ENCODE measurements at places on chromosomes 1 and 21.

GRCh38 chr21:35651196-35651595 is 409.1 kb downstream of the SETD4 start:
- DNase-seq: no peak

DNA sequence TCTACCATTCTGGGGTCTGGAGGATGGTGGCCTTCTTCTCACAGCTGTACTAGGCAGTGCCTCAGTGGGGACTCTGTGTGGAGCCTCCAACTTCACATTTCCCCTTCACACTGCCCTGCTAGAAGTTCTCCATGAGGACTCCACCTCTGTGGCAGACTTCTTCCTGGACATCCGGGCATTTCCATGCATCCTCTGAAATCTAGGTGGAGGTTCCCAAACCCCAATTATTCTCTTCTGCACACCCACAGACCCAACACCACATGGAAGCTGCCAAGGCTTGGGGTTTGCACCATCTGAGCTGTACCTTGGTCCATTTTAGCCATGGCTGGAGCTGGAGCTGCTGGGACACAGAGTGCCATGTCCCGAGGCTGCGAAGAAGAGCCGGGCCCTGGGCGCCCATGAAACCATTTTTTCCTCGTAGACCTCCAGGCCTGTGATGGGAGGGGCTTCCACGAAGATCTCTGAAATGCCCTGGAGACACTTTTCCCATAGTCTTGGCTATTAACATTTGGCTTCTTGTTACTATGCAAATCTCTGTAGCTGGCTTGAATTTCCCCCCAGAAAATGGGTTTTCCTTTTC is 170.5 kb downstream of the FOXD2 start:
- no peak for DNase-seq

GRCh38 chr1:51610637-51611036 is 6.3 kb upstream of the OSBPL9 start:
- DNase-seq: no peak

- no peak for DNase-seq
These were observed 12.3 kb downstream of the ZRANB2 start for GRCh38 chr1:71068325-71069240.

- no peak for DNase-seq
These were observed 2.3 kb downstream of the EPS8L3 start for GRCh38 chr1:109761227-109762038.

- no peak for DNase-seq
These were observed 29.4 kb downstream of the KCNJ6 start for GRCh38 chr21:37886726-37887299.

DNA sequence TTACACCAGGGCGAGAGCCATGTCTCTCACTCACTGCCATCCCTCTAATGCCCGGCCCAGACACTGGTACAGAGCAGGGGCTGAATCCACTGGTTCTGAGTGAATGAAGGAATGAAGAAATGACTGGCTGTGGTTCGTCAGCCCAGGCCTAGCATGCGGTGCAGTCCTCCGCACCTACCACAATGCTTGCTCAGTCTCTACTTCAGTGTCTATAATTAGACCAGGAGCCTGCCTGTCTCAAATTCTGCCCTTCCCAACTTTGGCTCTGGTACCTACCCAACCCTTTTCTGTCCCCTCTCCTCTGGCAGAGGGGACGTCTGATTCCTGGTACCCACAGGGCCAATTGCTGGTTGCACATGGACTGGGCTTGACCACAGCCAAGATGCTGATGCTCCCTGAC is 118.2 kb upstream of the GRIK3 start:
- no peak for DNase-seq

DNA sequence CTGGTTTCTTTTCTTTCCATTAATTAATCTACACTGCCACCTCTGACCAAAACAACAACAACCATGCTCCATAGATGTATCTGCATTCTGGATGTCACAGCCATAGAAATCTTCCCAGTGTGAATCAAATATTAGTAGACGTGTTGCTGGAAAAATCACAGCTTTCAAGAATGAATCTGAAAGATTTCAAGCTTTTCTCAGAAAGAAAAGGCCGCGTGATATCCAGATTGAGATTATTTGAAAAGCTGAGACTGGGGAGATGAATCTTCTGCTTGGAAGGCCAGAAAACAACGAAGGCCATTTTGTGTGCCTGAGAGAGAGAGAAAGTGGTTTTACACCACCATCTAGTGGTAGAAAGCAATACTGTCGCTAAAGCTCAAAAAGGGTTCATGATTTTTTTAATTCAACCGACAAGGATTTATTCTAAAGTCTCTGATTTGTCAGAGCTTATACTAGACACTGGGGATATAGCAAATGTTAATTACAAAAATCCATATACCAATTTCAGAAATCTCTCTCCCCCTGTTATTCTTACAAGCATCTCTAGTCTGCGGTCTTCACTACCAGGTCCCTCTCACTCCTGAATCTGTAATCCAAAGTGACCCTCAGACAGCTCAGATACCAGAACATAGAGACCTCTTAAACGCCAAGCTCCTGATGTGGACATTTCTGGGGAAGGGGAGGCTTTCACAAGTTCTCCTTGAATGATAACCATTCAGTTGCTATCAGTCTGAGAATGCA is 87.5 kb upstream of the SGIP1 start:
- peak; percentile 67 for DNase-seq

GRCh38 chr1:201515062-201515750 is 8.3 kb upstream of the CSRP1 start:
- no peak for DNase-seq

DNA sequence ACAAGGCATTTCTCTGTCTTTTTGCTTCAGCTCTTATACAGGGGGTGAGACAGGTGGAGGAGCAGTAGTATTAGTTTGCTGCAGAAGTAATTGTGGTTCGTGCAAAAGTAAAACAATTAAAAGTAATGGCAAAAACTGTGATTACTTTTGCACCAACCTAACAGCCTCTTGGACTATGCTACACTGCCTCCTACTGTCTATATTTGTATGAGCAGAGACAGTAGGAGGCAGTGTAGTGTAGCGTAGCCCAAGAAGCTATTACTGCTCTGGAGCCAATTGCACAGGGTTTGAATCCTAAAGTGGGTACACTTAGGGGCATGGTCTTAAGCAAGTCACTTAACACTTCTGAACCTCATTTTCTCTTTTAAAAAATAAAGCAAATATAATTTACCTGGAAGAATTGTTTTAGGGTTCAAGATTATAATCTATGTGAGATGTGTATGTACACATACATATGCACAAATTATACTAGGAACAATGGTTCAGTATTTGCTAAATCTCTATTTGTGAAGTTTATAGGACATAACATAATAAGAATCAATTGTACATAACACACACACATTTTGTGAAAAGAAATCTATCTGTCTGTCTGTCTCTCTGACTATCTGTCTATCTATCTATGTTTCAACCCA is 103.8 kb downstream of the BRINP3 start:
- DNase-seq: peak; percentile 49
